Smooth muscle cell of bladder (primary cell): ENCODE measurements at places on chromosomes 12 and 14. TPM values are rescaled to one million over a fixed set of nuclear protein-coding genes. Genes with fewer than 3 reads are reported as not detected.

Gene CLEC4C
- total RNA-seq: not detected in 2 replicates

Gene RNASE4
- total RNA-seq: 14.4 and 29.1 TPM in 2 replicates

Gene EML5
- under 0.01 TPM in 2 replicates for total RNA-seq

Gene PSEN1
- 41.5 and 52.1 TPM in 2 replicates for total RNA-seq

Gene CCNT1
- 19.1 and 22.9 TPM in 2 replicates for total RNA-seq

Gene IGFBP6
- 666 and 756 TPM in 2 replicates for total RNA-seq

Gene RND1
- total RNA-seq: 0.14 and 0.55 TPM in 2 replicates

Gene GALNT8
- under 0.01 and 0.18 TPM in 2 replicates for total RNA-seq

Gene HELB
- 2.6 and 3.1 TPM in 2 replicates for total RNA-seq

Gene CCDC196
- total RNA-seq: not detected in 2 replicates

Gene MED6
- total RNA-seq: 17.9 and 19.7 TPM in 2 replicates

Gene MYO1H
- 0.14 TPM in 1 of 2 replicates, not detected in the other for total RNA-seq

Gene ADCY6
- total RNA-seq: 41.0 and 43.7 TPM in 2 replicates

Gene PTCSC3
- total RNA-seq: not detected in 2 replicates

Gene INHBC
- not detected in 2 replicates for total RNA-seq

Gene IRAK3
- 8.1 and 12.1 TPM in 2 replicates for total RNA-seq

Gene A2M
- 10.8 and 12.1 TPM in 2 replicates for total RNA-seq

Gene TPH2
- total RNA-seq: not detected in 2 replicates

Gene TRPV4
- total RNA-seq: 1.6 and 2.6 TPM in 2 replicates

Gene GTF2A1
- total RNA-seq: 19.5 and 29.0 TPM in 2 replicates

Gene POTEM
- not detected in 2 replicates for total RNA-seq

Gene HCAR1
- under 0.01 and 0.09 TPM in 2 replicates for total RNA-seq

Gene DEGS2
- total RNA-seq: under 0.01 and 0.46 TPM in 2 replicates

Gene KRT3
- not detected in 2 replicates for total RNA-seq

Gene CEP290
- total RNA-seq: 8.1 and 10.1 TPM in 2 replicates

Gene HOXC12
- not detected in 2 replicates for total RNA-seq

Gene RTN1
- 1.6 and 2.7 TPM in 2 replicates for total RNA-seq

Gene MRPL42
- total RNA-seq: 50.2 and 57.5 TPM in 2 replicates

Gene BATF
- not detected in 2 replicates for total RNA-seq

Gene SLC10A1
- total RNA-seq: not detected in 2 replicates

Gene CLEC14A
- total RNA-seq: 1.1 and 3.6 TPM in 2 replicates

Gene ACVRL1
- total RNA-seq: 19.8 and 34.7 TPM in 2 replicates

Gene PLA2G1B
- not detected in 2 replicates for total RNA-seq

Gene RHNO1
- 13.6 and 14.9 TPM in 2 replicates for total RNA-seq

Gene FANCM
- total RNA-seq: 2.7 and 3.1 TPM in 2 replicates

Gene GPRC5A
- 20.6 and 25.9 TPM in 2 replicates for total RNA-seq

Gene MYH6
- total RNA-seq: not detected in 2 replicates

Gene OLR1
- total RNA-seq: 0.92 and 3.1 TPM in 2 replicates

Gene TAS2R10
- total RNA-seq: 0.55 and 0.71 TPM in 2 replicates

Gene CD27
- total RNA-seq: 0.09 and 0.14 TPM in 2 replicates

Gene SLC24A4
- total RNA-seq: not detected in 2 replicates

Gene CYP27B1
- 0.14 and 0.28 TPM in 2 replicates for total RNA-seq

Gene GALNT9
- total RNA-seq: 0.14 and 0.28 TPM in 2 replicates

Gene PLD4
- 0.09 and 0.14 TPM in 2 replicates for total RNA-seq

Gene DAO
- 0.09 TPM in 1 of 2 replicates, not detected in the other for total RNA-seq

Gene IGF1
- 9.0 and 11.7 TPM in 2 replicates for total RNA-seq

Gene CEP170B
- total RNA-seq: 9.0 and 14.0 TPM in 2 replicates

Gene FAM90A1
- under 0.01 and 0.09 TPM in 2 replicates for total RNA-seq

Gene JPH4
- total RNA-seq: not detected in 2 replicates

Gene TSPAN19
- total RNA-seq: not detected in 2 replicates

Gene ADCY4
- total RNA-seq: 3.4 and 5.3 TPM in 2 replicates

Gene CIROP
- total RNA-seq: under 0.01 and 0.18 TPM in 2 replicates
